Tracheal epithelial cell (primary cell): ENCODE measurements at places on chromosomes 6 and 20. TPM values are rescaled to one million over a fixed set of nuclear protein-coding genes. Genes with fewer than 3 reads are reported as not detected.

Gene HRH3
- not detected in 2 replicates for total RNA-seq

Gene AURKA
- total RNA-seq, result 6.4 and 9.6 TPM in 2 replicates

Gene HEY2
- under 0.01 and 0.24 TPM in 2 replicates for total RNA-seq

Gene PKHD1
- under 0.01 and 2.4 TPM in 2 replicates for total RNA-seq

Gene MTFR2
- total RNA-seq, result 0.24 and 0.64 TPM in 2 replicates

Gene GLP1R
- not detected in 2 replicates for total RNA-seq

Gene SLC22A2
- total RNA-seq, result 3.9 TPM in 1 of 2 replicates, not detected in the other

Gene CD93
- 0.21 and 0.24 TPM in 2 replicates for total RNA-seq

Gene OLIG3
- total RNA-seq, result not detected in 2 replicates

Gene HLA-DQB1
- total RNA-seq, result 7.7 TPM in 1 of 2 replicates, not detected in the other

Gene CDH22
- not detected in 2 replicates for total RNA-seq

Gene ULBP1
- 0.96 and 1.5 TPM in 2 replicates for total RNA-seq

Gene GMDS
- 5.3 and 13.9 TPM in 2 replicates for total RNA-seq

Gene SOX18
- 0.43 TPM in 1 of 2 replicates, not detected in the other for total RNA-seq

Gene GJA10
- total RNA-seq, result not detected in 2 replicates

Gene SLC24A3
- total RNA-seq, result under 0.01 and 1.2 TPM in 2 replicates

Gene NKX2-2
- total RNA-seq, result not detected in 2 replicates

Gene CNKSR3
- total RNA-seq, result 2.8 and 5.3 TPM in 2 replicates

Gene MAS1
- total RNA-seq, result under 0.01 TPM in 1 of 2 replicates, not detected in the other

Gene TMEM217
- total RNA-seq, result 4.8 TPM in 1 of 2 replicates, not detected in the other

Gene TBPL1
- 12.0 and 14.7 TPM in 2 replicates for total RNA-seq

Gene SAMD3
- total RNA-seq, result not detected in 2 replicates

Gene KCNB1
- under 0.01 TPM in 1 of 2 replicates, not detected in the other for total RNA-seq

Gene ZNFX1
- 15.8 and 28.2 TPM in 2 replicates for total RNA-seq

Gene SNAI1
- not detected in 2 replicates for total RNA-seq

Gene BYSL
- total RNA-seq, result 16.6 and 19.3 TPM in 2 replicates

Gene FAM83C
- under 0.01 TPM in 2 replicates for total RNA-seq

Gene NRN1
- 0.21 TPM in 1 of 2 replicates, not detected in the other for total RNA-seq

Gene GCNT2
- 8.1 and 8.4 TPM in 2 replicates for total RNA-seq

Gene RALY
- total RNA-seq, result 58.0 and 73.5 TPM in 2 replicates

Gene IL17F
- total RNA-seq, result not detected in 2 replicates

Gene PLA2G7
- 0.72 TPM in 1 of 2 replicates, not detected in the other for total RNA-seq

Gene PTCRA
- total RNA-seq, result not detected in 2 replicates

Gene FAXC
- total RNA-seq, result 3.6 and 5.1 TPM in 2 replicates

Gene SLC13A3
- total RNA-seq, result 5.5 and 8.1 TPM in 2 replicates

Gene SMIM8
- 2.9 and 4.3 TPM in 2 replicates for total RNA-seq

Gene SLC22A7
- total RNA-seq, result not detected in 2 replicates

Gene WFDC9
- not detected in 2 replicates for total RNA-seq

Gene POLR3F
- 5.8 and 11.1 TPM in 2 replicates for total RNA-seq

Gene LIME1
- total RNA-seq, result 1.7 and 2.7 TPM in 2 replicates

Gene RNF182
- total RNA-seq, result 1.4 TPM in 1 of 2 replicates, not detected in the other

Gene GNL1
- total RNA-seq, result 33.9 and 42.4 TPM in 2 replicates

Gene ARFRP1
- total RNA-seq, result 17.5 and 42.9 TPM in 2 replicates

Gene MLN
- total RNA-seq, result not detected in 2 replicates

Gene NKAPL
- 0.21 and 0.48 TPM in 2 replicates for total RNA-seq

Gene LBP
- total RNA-seq, result not detected in 2 replicates

Gene VTA1
- 44.1 and 48.4 TPM in 2 replicates for total RNA-seq

Gene TGIF2
- total RNA-seq, result 9.4 and 10.8 TPM in 2 replicates

Gene BPIFB2
- not detected in 2 replicates for total RNA-seq

Gene ZSCAN23
- 1.1 and 1.9 TPM in 2 replicates for total RNA-seq

Gene DNAH8
- not detected in 2 replicates for total RNA-seq

Gene FOXC1
- total RNA-seq, result 5.3 and 6.2 TPM in 2 replicates
